ENCODE measurements at places on chromosomes 2 and 18.

- DNase-seq: no peak
Measured at GRCh38 chr18:46247942-46248341, 143.8 kb downstream of the HAUS1 start.

DNA sequence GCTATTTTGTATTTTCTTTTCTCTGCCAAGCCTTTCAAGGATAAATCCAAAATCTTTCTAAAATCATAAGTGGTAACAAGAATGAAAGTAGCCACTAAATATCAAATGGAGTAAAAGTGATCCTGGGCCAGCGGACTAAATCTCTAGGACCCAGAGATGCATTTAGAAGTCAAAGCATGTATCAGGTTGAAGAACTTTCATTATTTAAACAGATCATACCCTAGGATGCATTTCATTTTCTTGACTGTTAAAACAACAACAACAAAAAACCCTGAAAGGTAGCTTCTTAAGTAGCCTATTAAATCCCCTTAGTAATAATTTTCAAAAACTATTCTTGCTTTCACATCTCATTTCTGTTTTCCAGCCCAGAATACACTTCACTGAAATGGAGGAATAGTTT is 4.8 kb upstream of the POU3F3 start:
- DNase-seq: no peak

DNA sequence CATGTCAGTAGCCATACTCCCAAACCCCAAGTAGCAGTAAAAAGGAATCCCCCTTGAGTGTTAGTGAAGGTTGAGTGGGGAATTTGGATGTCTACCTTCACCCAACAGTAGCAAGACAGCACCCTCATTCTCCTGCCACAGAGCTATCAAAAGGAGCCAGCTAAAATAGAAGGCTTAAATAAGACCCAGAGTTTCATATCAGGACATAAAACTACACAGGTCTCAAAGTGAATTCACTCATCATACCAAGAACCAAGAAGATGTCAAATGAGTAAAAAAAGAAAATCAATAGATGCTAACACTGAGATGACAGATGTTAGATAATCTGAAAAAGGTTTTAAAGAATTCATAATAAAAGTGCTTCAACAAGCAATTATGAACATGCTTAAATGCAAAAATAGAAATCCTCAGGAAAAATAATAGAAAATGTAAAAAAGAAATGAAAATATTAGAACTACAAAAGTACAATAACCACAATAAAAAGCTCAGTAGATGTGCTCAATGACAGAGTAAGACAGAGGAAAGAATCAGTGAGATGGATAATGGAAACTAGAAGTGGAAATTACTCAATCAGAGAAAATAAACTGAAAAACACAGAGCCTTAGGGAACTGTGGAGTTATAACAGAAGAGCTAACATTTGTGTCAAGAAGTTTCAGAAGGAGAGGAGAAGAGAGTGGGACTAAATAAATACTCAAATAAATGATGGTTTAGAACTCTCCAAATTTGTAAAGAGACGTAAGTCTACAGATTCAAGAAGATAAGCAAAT is 90.5 kb downstream of the EDAR start:
- DNase-seq: no peak

DNA sequence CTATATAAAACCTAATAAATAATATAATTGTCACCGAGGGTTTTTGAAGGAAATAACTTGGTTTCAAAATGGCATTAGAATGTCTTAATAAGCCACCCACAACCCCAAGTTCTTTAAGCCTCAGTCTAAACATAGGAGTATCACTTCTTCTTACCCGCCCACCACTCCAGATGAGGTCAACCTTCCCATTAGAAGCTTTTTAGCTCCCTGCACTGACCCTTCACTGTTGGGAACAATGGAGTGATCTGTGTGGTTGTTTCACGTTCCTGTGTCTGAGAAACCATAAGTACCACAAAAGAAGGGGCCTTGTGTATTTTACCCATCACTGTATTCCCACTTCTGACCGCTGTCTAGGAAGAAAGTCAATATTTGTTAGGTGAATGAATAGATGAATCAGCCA is 326.3 kb upstream of the ZNF521 start:
- no peak for DNase-seq

DNA sequence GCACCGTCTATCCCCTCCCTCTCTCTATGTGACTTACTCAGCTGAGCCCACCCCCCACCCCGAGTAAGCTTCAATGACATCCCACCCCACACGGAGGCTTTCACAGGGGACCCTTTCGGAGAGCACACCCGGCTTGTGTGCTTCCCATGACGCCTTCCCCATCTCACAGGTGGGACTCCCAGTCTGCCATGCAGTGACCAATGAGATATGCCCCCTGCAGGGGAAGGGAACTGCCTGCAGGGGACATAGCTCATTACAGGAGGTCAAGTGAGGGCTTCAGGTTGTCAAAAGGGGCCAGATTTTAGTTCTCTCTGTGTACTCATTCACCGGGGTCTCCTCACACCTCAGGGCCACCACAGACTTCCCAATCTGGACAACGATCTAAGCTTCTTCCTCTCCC is 112.6 kb downstream of the GAREM1 start:
- no peak for DNase-seq

GRCh38 chr18:47484068-47484467 is 232.6 kb upstream of the SKOR2 start:
- DNase-seq: no peak

- no peak for DNase-seq
Measured at GRCh38 chr2:147031897-147032296, 812.9 kb upstream of the ACVR2A start.

DNA sequence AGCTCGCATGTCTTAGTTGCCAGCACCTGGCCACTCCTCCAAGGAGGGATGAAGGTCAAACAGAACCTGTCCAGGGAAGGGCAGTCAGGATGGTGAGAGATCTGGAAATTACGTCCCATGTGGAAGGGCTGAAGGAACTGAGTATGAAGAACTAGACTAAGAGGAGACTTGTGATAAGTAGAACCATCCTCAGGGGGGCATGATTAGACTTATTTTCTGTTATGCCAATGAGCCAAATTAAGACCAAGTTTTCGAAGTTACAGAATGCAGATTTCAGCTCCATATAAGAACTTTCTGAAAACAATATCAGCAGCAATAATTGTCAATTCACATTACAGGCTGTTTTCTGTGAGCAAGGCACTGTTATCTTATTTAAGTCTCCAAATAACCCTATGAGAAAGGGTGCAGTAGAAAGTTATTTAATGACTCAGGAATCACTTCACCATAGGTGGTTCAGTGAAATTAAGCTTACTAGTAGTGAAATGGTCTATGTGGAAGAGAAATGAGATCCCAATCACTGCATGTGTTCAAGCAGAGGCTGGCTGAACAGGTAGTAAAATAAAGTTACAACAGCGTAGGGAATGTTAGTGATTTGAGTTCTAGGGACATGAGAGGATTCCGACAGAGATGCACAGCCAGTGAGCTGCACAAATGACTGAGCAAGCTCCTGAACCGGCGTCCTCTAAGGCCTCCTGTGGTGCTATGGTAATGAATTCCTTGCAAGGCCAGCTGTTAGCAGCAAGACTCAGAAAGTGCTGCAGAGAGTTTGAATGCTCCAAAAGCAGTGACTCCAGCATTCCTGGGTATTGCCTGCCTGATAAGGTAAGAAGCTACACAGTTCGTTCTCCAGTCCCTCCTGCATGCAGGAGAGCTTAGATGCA is 4.5 kb upstream of the DYM start:
- DNase-seq: no peak

- peak; percentile 66 for DNase-seq
Measured at GRCh38 chr18:10518595-10519255, 7.1 kb upstream of the NAPG start.

GRCh38 chr2:125041846-125042245 is 1016.8 kb downstream of the CNTNAP5 start:
- no peak for DNase-seq

- DNase-seq: no peak
Measured at GRCh38 chr18:69865776-69866175, 81.9 kb downstream of the CD226 start.

GRCh38 chr2:217940261-217941220 is 62.3 kb downstream of the TNS1 start:
- no peak for DNase-seq

DNA sequence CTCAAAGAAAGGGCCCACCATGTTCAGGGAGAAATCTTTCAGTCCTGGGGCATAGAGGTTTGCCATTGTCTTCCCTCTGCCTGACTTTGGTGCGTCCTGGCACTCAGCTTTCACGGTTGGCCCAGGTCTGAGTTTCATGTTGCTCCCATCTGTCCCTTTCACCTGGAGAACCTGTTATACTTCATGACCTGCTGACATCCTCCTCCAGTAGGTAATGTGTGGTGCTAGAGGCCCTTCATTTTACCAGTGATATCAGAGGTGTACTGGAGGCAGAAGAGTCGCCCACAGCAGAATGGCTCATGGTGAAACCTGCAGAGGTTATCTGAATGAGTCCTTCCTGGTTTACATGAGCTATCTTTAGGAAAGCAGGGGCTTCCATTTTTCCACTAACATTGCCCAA is 128.8 kb upstream of the DLX2 start:
- no peak for DNase-seq

GRCh38 chr2:48109491-48110204 is 203.3 kb upstream of the FBXO11 start:
- no peak for DNase-seq

GRCh38 chr2:30828586-30828985 is 21.3 kb upstream of the CAPN13 start:
- DNase-seq: no peak

GRCh38 chr18:58400331-58400870 is 228.5 kb downstream of the ALPK2 start:
- no peak for DNase-seq

GRCh38 chr2:224417947-224418346 is 16.0 kb upstream of the FAM124B start:
- no peak for DNase-seq

- no peak for DNase-seq
Measured at GRCh38 chr2:172293952-172294351, 133.4 kb upstream of the ITGA6 start.

GRCh38 chr2:82260521-82260920 is 1956.0 kb upstream of the LRRTM1 start:
- DNase-seq: no peak

GRCh38 chr2:128444816-128445522 is 126.3 kb upstream of the HS6ST1 start:
- no peak for DNase-seq

DNA sequence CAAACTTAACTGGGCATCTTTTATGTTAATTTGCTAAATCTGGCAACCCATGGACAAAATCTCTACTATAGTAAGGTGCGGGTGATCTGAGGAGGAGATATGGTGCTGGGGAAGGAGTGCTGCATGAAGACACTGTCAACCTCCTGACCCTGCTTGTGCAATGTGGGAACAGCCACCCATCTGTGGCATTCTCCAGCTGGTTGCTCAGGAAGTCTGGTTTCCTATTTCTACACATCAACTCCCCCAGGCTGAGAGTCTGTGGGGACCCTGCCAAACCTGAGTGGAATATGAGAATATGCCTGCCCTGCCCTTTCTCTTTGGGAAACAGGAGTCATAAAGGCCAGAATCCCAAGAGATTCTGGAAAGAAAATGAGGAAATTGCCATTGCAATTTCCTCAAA is 60.1 kb upstream of the PAX3 start:
- no peak for DNase-seq

GRCh38 chr2:218691234-218691633 is 19.3 kb downstream of the STK36 start:
- no peak for DNase-seq

DNA sequence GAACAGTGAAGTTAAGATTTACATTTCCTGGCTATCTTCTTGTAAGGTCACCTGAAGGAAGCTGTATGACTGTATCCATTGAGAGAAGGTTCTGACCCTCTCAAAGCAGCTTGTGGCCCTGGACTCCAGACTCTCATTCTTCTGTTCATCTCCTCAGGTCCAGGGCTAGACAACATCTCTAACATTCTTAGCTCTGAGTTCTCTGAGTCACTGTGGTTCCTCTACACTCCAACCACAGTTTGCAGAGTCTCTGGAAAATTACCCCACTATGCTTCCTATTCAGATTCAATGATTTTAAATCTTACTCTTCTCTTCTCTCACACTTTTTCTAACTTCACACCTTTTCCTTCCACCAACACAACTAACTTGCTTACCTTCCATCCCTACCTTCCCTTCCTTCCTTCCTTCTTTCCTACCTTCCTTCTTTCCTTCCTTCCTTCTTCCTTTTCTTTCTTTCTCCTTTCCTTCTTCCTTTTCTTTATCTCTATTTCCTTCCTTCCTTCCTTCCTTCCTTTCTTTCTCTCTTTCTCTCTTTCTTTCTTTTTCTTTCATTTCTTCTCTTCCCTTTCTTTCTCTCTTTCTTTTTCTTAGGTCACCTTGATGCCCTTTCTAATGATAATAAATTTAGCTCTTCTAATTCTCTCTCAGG is 824.3 kb upstream of the ZEB2 start:
- DNase-seq: no peak

DNA sequence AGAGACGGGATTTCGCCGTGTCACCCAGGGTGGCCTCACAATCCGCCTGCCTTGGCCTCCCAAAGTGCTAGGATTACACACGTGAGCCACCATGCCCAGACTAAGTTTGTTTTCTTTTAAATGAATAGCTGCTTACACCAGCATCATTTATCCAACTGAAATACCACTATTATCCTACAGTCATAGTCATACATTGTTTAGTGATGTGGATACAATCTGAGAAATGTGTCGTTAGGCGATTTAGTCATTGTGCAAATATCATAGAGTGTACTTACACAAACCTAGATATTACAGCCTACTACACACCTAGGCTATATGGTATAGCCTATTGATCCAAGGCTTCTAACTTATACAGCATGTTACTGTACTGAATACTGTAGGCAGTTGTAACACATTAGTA is 10.3 kb downstream of the ZC3H15 start:
- no peak for DNase-seq

GRCh38 chr2:187129306-187129705 is 280.3 kb upstream of the ZSWIM2 start:
- DNase-seq: no peak

- no peak for DNase-seq
Measured at GRCh38 chr2:29871541-29871940, 49.8 kb downstream of the ALK start.

GRCh38 chr2:161913865-161914264 is 160.2 kb downstream of the DPP4 start:
- no peak for DNase-seq

DNA sequence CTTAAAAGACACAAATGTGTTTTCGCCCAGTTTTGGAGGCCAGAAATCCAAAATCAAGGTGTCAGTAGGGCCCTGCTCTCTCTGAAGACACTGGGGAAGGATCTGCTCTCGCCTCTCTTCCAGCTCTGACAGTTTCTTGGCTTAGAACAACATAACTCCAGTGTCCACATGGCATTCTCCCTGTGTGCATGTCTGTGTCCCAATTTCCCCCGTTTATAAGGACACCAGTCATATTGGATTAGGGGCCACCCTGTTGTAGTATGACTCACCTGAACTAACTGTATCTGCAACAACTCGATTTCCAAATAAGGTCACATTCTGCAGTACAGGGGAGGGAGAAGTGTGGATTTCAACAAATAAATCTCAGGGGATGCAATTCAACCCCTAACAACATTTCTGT is 263.2 kb downstream of the SS18 start:
- no peak for DNase-seq

GRCh38 chr2:135424849-135425248 is 106.2 kb downstream of the ZRANB3 start:
- no peak for DNase-seq

All from NCI-H1092 treated with DMSO at 0.1 percent for 48 hours (cell line).